Urinary bladder (tissue), 4 donors: ENCODE measurements at places on chromosomes 1 and 21. TPM values are rescaled to one million over a fixed set of nuclear protein-coding genes. Genes with fewer than 3 reads are reported as not detected.
A peak's percentile ranks its signal among the peaks of the same experiment; 100 is the strongest.

DNA sequence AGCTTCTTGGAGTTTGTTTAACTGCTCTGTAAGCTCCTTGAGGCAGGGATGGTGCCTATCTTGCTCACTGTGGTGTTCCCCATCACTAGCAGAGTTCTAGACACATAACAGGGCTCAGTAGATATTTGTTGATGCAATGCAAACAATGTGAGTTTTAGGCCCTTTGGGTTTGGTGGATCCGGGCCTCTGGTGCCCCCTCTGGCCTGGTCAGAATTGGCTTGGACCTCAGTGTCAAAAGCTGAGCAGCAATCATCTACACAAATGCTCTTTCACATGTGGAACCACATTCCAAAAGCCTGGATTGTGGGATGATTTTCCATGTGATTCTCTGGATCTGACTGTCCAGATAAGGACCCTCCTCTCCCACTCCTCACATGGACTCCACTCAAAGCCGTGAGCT lies 53.4 kb upstream of the BCAR3 start:
- DNase-seq: no peak

GRCh38 chr1:174114788-174115448 lies 44.4 kb upstream of the RABGAP1L start:
- no peak for DNase-seq

- peak; percentile 70 for DNase-seq
These were observed 7.2 kb upstream of the SEMA4A start for GRCh38 chr1:156146020-156146768.

The NUF2 gene
- polyA plus RNA-seq: 0.48 TPM

GRCh38 chr21:33317145-33317544 lies 7.6 kb upstream of the IFNAR1 start:
- DNase-seq: no peak

DNA sequence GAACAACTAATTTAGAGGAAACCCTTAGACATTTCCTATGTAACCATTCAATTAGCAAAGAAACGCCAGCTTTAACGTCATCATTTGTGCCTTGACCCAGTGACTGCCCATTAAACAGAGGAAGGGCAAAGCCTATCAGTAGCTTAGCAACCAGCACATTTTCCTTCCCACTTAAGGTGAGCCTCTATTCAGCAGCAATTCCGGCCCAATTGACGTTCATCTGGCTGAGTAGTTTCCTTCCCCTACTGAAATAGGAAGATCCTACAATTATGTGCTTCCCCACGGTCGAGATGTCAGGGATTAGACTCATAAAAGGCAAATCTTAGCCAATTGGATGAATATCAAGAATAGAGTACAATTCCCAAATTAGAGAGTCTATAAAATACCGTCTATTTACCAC lies 482.1 kb upstream of the ADAMTS5 start:
- no peak for DNase-seq

DNA sequence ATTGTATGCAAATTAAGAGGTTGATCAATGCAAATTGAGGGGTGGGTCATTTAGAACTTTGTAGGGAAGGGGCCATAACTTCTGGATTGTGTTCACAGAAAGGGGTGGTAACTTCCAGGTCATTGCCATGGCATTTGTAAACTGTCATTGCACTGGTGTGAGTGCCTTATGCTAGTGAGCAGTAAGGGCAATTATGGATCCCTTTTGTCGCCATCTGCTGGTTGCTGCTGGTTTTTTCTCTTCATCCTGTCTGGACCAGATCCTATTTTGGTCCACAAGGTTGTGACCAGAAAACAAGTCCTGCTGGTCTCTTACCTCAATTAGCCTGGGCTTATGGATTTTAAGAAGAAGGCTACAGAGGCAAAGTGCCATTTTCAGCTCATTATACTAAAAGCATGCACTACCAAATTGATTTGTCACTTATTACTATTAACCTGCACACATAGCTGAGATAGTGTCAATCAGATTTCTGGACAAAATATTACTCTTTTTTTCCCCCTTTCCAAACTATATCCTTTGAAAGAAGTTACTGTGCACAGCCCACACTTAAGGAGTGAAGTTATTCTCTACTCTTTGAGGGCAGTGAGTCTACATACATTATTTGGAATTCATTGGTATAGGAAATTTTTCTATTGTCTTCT lies 196.2 kb downstream of the ZC3H11B start:
- DNase-seq: no peak

DNA sequence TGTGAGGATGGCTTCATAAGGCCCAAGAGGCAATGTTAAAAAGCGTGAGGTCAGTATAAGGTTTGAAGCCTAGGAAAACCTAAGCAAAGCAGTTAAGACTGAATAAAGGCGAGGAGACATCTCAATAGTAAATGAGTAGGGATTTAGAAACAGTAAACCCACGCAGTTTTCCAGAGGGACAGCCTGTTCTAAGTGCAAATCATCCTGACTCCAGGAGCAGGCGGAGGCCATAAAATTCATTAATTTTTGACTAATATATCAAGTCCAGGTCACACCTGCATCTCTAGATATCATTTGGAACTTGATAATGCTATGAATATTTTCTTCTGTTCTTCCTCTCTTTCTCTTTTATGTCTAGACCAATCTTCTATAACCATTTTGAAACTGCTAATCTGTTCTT lies 597.0 kb upstream of the RGS18 start:
- no peak for DNase-seq

The GRIK3 gene
- polyA plus RNA-seq: 1.7 TPM

The GPR3 gene
- 1.8 TPM for polyA plus RNA-seq

GRCh38 chr1:96996001-96996400 lies 274.4 kb downstream of the PTBP2 start:
- no peak for DNase-seq

DNA sequence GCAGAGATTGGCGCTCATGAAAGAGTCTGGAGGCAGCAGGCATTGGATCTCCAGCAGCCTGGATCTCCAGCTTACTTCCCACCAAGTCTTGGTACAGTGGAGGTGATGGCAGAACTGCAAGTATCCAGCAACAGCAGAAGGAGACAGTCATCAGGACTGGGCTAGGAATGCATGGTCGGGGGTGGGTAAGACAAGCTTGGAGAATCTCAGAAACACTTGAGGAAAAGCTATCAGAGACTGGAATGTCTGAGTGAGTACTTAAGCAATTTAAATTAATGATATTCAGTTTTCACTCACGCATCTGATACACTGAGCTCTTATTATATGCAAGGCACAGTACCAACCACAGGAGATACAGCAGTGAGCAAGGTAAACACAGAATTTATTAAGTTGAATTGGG lies 9.8 kb downstream of the TMEM35B start:
- no peak for DNase-seq

GRCh38 chr1:22788254-22788661 lies 77.6 kb downstream of the EPHB2 start:
- no peak for DNase-seq

The VTCN1 gene
- 0.70 TPM for polyA plus RNA-seq
